ENCODE measurements at places on chromosomes 4 and X. TPM values are rescaled to one million over a fixed set of nuclear protein-coding genes. Genes with fewer than 3 reads are reported as not detected.

IL15 gene
- polyA plus RNA-seq: 0.74 TPM

MID1 gene
- 27.4 TPM for polyA plus RNA-seq

ZNF630 gene
- polyA plus RNA-seq: 3.9 TPM

XK gene
- polyA plus RNA-seq: 2.9 TPM

MND1 gene
- polyA plus RNA-seq: 13.1 TPM

CHM gene
- 21.5 TPM for polyA plus RNA-seq

PRRG1 gene
- polyA plus RNA-seq: 15.0 TPM

DNA sequence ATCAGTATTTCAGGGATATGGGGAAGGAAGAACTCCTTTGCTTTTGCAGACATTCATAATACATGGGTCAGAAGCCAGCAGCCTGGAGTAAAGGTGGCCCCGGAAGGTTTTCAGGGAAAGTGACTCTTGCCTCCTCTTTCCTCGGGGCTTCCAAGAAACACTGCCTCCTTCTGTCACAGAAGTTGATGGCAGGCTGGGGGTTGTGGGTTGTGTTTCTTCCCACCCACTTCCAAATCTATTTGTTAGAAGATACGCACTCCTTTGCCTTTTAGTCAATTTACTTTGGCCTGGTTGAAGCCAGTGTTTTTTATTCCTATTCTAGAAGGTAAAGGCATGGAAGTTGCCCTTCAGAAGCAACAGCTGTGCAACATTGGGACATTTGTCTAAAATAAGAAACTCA, 19.7 kb downstream of the KIT start:
- no peaks in the 10 kb centered on the region for H3K36me3 ChIP-seq
- no peak overlapping the region for H3K4me3 ChIP-seq
- no peak for DNase-seq
- H3K4me1 ChIP-seq: no peaks in the 10 kb centered on the region
- H3K27me3 ChIP-seq: no peaks in the 10 kb centered on the region
- no peak overlapping the region for H3K27ac ChIP-seq

DNA sequence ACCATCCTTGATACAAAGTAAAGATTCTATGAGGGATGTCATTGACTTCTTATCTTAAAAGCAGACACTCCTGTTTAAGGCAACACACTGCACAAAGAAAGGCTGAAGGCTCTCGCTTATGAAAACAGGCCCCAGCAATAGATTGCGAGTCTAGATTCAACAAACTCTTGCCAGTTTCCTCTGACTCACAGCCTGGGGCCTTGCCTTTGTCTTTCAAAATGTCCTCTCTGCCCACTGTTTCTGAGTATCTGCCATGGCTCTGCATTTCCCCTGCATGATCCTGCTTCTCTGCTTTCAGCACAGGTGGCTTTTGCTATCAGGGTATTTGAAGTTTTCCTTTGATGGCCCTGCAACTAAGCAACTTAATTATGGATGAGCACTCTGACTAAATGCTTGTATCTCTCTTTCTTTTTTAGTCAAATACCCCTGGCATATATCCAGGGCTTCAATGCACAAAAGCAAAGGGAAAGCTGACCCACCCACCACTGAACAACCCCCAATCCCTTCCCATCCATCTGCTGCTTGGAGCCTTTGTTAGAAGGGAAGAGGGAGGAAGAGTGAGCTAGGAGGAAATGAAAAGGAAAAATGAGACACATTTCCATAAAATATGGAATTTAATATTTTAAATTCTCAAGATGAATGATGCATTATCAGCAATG, 32.2 kb downstream of the NDP start:
- no peaks in the 10 kb centered on the region for H3K4me1 ChIP-seq
- H3K27me3 ChIP-seq: no peaks in the 10 kb centered on the region
- H3K36me3 ChIP-seq: no peaks in the 10 kb centered on the region
- no peak overlapping the region for H3K4me3 ChIP-seq
- DNase-seq: no peak

DNA sequence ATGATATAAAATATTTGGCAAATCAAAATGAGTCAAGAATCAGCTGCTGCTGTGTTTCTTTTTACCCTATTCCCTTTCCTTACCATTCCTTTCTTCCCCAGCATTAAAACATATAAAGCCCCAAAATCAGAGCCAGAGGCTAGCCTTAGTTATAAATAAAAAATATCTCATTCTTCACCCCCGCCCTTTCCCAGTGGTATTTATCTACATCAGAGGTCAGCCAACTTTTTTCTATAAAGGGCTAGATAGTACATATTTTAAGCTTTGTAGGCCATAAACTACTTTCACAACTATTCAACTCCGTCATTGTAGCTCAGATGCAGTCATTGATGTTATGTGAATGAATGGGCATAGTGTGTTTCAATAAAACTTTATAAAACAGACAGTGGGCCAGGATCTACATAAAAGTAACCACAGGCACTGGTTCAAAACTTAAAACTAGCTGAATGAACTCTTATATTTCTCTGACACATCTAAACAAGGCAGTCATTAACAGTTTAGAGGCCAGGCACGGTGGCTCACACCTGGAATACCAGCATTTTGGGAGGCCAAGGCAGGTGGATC, 30.5 kb upstream of the TCEANC start:
- H3K27ac ChIP-seq: no peak overlapping the region
- no peaks in the 10 kb centered on the region for H3K27me3 ChIP-seq
- no peaks in the 10 kb centered on the region for H3K36me3 ChIP-seq
- H3K4me1 ChIP-seq: no peaks in the 10 kb centered on the region

DNA sequence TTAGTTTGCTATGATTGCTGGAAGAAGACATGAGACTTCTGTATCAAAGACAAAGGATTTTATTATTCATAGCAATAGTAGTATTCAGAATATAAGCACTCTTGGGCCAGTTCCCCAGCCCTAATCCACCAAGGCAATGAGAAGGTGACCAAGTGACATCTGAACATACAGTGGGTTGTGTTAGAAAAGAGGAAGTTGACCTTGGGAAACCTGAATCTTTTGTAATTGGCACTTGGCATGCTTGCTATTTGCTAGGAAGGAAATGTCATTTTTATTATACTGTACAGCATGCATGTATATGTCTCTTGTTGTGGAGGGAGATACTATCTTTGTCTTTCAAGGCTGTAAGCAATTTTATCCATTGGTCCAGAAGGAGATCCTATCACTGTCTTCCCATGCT, 216.1 kb upstream of the FAT1 start:
- no peak overlapping the region for H3K4me3 ChIP-seq
- H3K36me3 ChIP-seq: no peaks in the 10 kb centered on the region
- H3K27ac ChIP-seq: no peak overlapping the region
- H3K4me1 ChIP-seq: peaks cover 12% of the 10 kb centered on the region

GRCh38 chr4:142565771-142566170, 280.3 kb downstream of the INPP4B start:
- H3K36me3 ChIP-seq: no peaks in the 10 kb centered on the region
- no peak for DNase-seq
- no peak overlapping the region for H3K27ac ChIP-seq
- no peaks in the 10 kb centered on the region for H3K4me1 ChIP-seq
- H3K27me3 ChIP-seq: no peaks in the 10 kb centered on the region

- DNase-seq: no peak
- peaks cover 3% of the 10 kb centered on the region for H3K27me3 ChIP-seq
- no peak overlapping the region for H3K27ac ChIP-seq
Observed at GRCh38 chrX:103615781-103616371, 8.1 kb downstream of the TCEAL3 start.

GRCh38 chr4:40238700-40239548, 42.1 kb downstream of the RHOH start:
- no peaks in the 10 kb centered on the region for H3K27me3 ChIP-seq
- DNase-seq: peak; percentile 44
- H3K4me1 ChIP-seq: peaks cover 54% of the 10 kb centered on the region
- peak overlapping the region; percentile 88 for H3K27ac ChIP-seq
- H3K36me3 ChIP-seq: peaks cover 8% of the 10 kb centered on the region

GRCh38 chr4:74504212-74504611, 59.3 kb downstream of the AREG start:
- no peaks in the 10 kb centered on the region for H3K36me3 ChIP-seq
- no peak overlapping the region for H3K4me3 ChIP-seq
- no peaks in the 10 kb centered on the region for H3K27me3 ChIP-seq
- no peak overlapping the region for H3K27ac ChIP-seq

DNA sequence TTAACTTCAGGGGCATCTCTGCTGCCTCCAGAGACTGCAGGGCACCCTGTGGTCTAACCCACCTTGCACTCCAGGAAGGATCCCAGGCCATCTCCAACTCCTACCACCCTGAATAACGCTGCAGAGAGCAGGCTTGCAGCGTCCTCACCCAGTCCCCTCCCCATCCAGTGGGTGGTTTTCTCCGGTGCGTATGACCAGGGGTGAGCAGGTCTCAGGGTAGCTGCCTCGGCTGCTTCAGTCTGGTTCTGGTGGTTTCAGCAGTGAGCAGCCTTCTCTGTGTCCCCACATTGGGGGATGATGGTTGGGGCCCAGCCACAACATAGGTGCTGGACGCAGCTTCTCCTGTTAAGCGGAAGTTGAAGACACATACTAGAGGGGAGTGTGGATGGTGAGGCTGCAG, 38.6 kb upstream of the SORCS2 start:
- peak; percentile 49 for DNase-seq
- no peaks in the 10 kb centered on the region for H3K4me1 ChIP-seq
- H3K27ac ChIP-seq: no peak overlapping the region
- H3K4me3 ChIP-seq: no peak overlapping the region
